NCI-H2171 treated with DMSO at 0.1 percent for 48 hours (cell line): ENCODE measurements at places on chromosomes 16 and 17.

- DNase-seq: no peak
Measured at GRCh38 chr17:51319186-51319585, 58.8 kb downstream of the UTP18 start.

GRCh38 chr17:7839876-7840261, 5.9 kb downstream of the KDM6B start:
- no peak for DNase-seq

- no peak for DNase-seq
Measured at GRCh38 chr16:78755751-78756661, 656.6 kb downstream of the WWOX start.

GRCh38 chr17:27609611-27610303, 21.2 kb upstream of the LGALS9 start:
- peak; percentile 6 for DNase-seq

DNA sequence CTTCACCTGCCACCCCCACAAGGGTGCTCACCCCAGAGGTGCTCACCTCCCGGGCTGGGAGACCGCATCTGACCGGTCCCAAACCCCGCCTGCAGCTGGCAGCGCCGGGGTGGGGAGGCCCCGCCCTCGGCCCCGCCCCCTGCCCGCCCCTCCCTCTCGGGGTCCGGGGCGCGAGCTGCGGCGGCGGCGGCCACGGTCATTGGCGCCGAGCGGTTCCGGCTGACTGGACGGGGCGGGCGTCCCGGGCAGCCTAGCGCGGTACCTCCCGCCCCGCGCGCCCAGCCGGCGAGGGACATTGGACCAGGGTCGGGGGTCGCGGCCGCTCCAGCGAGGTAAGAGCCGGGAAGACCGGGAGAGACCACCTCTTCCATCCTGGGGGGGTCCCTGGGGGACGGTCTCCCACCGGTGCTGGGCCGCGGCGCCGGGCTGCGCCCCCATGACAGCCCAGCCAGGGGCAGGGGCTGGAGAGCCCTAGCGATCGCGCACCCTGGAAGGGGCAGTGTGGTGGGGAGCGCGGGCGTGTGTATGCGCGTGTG, at the start of gene CACNG5:
CACNG5 (plus strand) TSS at position 199 of the 536 bp plus-strand sequence. CDS start 42,216 bp downstream, outside the sequence.
- no peak for DNase-seq

- DNase-seq: no peak
Measured at GRCh38 chr17:47952171-47953021, 5.3 kb downstream of the PRR15L start.

DNA sequence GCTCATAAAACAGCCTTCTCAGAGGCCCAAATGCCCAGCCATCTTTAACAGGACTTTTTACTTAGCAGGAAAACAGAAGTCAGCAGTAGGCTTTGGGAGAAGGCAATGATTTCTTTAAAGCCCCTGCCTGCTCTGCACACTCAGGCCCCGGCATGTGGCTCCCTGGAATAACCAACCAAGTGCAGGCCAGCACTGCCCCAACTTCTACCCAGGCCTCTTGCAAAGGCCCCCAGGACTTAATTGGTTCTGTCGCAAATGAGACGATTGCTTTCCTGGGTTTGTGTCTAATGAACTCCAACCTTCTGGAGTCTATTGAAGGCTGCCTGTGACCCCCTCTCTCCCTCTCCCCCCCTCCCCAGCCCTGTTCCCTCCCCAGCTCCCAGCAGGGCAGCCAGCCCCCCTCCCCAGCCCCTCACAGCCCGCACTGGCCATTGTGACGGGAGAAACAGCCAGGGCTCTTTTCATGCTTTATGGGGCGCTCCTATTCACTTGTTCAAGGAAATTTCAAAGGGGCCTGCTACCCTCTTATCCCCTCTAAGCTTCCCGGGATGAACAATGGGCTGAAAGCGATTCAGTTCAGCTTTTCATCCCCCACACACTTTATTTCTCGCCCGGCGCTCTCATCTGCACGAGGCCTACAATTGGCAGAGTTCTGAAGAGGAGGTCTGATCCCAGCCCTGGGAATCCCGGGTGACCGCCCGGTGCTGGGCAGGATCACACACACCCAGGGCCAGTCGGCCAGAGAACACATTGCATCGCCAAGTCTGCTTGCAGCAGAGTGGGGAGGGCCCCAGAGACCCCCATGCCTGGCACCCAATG, 15.5 kb downstream of the AXIN2 start:
- no peak for DNase-seq

GRCh38 chr17:65029605-65030336, 26.8 kb downstream of the GNA13 start:
- DNase-seq: no peak

- DNase-seq: peak; percentile 28
Measured at GRCh38 chr17:30599428-30600059, 122.3 kb downstream of the GOSR1 start.

- DNase-seq: no peak
Measured at GRCh38 chr16:67967183-67967957, 1.1 kb downstream of the SLC12A4 start.

GRCh38 chr16:22887445-22887844, 73.5 kb downstream of the HS3ST2 start:
- no peak for DNase-seq

GRCh38 chr17:9672691-9673090, 27.4 kb downstream of the USP43 start:
- DNase-seq: no peak

GRCh38 chr17:71753070-71753469, 367.8 kb upstream of the SOX9 start:
- no peak for DNase-seq

GRCh38 chr16:71230122-71230845, at the start of gene HYDIN:
Gene HYDIN (minus strand): TSS chr16:71230722. CDS start chr16:71186895, 43,827 bp downstream.
- peak; percentile 72 for DNase-seq

GRCh38 chr17:2701161-2701995, 10.2 kb downstream of the CLUH start:
- DNase-seq: no peak

DNA sequence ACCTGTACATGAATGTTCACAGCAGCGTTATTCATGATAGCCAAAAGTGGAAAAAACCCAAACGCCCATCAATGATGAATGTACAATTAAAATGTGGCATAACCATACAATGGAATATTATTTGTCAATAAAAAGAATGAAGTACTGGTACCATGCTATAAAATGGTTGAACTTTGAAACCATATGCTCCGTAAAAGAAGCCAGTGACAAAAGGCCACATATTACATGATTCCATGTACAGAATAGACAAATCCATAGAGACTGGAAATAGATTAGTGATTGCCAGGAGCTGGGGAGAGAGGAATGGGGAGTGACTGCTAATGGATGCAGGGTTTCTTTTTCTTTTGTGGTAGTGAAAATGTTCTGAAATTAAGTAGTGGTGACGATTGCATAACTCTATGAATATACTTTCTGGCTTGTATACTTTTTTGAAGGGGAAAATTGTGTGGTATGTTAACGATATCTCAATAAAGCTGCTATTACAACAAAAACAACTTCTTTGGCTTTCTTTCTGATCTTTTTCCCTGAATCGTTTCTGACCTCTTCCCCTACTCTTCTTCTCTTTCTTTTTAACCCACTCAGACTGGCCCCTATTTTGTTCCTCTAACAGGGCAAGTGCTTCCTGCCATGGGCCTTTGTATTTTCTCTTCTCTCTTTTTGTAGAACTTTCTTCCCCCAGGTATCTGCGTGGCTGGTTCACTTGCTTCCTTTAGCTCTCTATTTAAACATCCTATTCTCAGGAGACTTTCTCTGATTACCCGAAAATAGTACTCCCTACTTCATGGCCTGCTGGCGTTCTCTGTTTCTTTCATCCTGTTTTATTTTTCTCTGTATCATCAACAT, 67.9 kb downstream of the FTO start:
- no peak for DNase-seq

GRCh38 chr17:60065136-60065535, 13.6 kb downstream of the HEATR6 start:
- no peak for DNase-seq

- DNase-seq: no peak
Measured at GRCh38 chr17:47806026-47806912, 15.3 kb downstream of the OSBPL7 start.

DNA sequence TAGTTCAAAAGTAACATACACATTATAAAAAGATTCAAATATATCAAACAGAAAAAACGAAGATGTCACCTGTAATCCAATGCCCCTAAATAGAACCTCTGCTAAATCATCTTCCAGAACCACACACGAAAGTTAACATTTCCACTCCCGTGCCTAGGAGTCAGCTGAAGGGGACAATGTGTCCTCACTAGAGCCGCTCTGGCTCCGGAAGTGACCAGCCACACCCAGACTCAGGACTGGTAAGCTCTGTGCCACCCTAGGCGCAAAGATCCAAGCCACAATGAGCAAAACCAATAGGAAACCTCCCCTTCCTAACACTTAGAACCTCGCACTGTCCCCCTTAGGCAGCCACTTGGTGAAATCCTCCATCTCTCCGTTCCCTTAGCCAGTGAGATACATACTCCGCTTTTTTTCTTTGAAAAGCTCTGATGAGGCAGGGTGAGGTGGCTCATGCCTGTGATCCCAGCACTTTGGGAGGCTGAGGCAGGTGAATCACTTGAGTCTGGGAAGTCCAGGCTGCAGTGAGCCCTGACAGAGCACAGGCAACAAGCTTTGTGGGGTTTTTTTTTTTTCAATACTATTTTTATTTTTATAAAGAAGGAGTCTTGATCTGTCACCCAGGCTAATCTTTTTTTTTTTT, 11.8 kb downstream of the CTRB1 start:
- no peak for DNase-seq

DNA sequence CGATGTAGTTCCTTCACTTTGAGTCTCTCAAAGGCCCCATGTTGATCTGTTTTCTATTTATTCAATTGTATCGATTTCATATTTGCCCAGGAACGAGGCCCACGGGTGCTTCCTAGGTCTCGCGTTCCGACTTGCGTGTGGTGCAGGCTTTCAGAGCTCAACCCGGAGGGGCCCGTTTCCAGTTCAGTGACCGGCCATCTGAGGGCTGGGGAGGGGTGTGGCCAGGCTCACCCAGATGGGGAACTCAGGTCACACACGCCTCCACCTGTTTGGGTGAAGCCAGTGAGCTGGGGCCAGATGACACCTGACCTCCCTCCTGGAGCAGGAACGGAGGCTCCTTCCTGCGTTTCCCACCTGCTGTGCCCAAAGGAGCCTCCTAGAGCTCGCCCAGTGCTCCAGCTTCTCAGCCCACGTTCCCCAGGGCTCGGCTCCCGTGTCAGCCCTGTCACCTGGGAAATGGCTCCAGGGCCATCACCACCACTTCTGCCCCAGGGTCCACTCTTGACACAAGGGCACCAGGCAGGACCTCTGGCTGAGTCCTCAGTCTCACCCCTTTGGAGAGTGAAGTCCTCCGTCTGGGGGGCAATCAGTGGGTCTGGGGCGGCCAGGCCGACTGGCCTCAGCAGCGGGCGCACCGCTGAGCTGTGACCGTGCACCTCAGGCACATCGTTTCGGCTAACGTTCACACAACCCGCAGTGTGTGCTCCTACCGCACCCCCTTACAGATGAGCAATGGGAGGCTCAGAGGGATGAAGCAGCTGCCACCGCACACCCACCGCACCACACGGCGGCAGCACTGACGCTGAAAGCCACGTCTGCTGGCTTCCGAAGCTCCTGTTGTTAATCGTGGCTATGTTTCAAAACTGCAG, 18.0 kb downstream of the FOXF1 start:
- peak; percentile 32 for DNase-seq

DNA sequence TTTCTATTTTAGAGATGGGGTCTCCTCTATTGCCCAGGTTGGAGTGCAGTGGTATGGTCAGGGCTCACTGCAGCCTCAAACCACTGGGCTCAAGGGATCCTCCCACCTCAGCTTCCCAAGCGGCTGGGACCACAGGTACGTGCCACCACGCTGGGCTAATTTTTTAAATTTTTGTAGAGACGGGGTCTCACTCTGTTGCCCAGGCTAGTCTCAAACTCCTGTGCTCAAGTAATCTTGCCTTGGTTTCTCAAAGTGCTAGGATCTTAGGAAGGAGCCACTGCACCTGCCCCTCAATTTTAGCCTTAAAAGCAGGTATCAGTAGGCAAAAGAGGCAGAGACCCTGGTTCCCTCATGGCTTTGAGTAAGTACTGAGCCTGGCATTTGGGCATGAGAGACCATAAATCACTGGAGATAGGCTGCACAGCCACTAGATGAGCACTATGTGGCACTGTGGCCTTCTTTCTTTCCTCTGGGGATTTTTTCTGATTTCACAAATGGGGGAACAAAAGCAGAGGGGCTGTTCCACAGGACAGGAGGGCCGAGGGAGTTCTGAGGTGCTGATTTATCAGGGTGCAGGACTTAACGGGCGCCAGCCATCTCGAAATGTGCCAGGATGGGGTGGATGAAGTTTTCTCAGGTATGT, 82.2 kb downstream of the PLXDC1 start:
- peak; percentile 67 for DNase-seq
